T-helper 2 cell treated with Interferon-gamma antibody and Interleukin-4, amounts not matched to agents 100 ng/mL and 5 ng/mL, for 36 hours (primary cell): ENCODE measurements at places on chromosomes 3 and 15. TPM values are rescaled to one million over a fixed set of nuclear protein-coding genes. Genes with fewer than 3 reads are reported as not detected.

The ADAMTS17 gene
- total RNA-seq, result 0.52 and 1.7 TPM in 2 replicates

The HEG1 gene
- 36.0 and 36.4 TPM in 2 replicates for total RNA-seq

The RTP1 gene
- not detected in 2 replicates for total RNA-seq

The KCNMB3 gene
- total RNA-seq, result 1.6 and 1.7 TPM in 2 replicates

The HMG20A gene
- 44.2 and 46.4 TPM in 2 replicates for total RNA-seq
